GM03348 (cell line): ENCODE measurements at places on chromosomes 16 and 17.

DNA sequence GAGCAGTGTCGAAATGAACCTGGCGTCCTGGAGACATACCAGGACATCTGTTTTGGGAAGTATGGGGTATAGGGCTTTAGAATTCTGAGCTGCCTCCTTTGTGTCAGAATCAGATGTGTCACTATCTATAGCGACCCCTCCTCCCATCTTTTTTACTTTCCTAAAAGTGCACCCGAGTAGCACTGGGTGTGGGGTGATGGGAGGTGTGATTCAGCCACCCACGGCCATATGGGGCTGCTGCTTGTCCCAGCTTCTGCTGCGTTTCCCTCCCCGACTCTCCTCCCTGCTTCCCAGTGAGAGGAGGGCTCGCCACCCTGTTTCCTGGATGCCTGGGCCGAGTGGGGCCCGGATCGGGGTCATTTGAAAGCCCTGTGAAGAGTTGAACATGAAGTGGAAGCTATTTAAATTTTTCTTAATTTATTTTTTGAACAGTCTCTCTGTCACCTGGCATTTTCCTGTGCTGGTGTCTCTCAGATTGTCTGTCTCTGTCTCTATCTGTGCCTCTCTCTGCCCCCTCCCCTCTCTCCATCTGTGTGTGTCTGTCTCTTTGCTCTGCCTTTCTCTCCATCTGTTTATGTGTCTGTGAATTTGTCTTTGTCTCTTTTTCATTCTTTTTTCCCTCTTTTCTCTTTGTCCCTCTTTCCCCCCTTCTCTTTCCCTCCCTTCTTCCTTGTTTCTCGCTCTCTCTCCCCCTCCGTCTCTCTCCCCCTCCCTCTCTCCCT is 638.8 kb upstream of the EEF2KMT start:
- DNase-seq, result no peak

DNA sequence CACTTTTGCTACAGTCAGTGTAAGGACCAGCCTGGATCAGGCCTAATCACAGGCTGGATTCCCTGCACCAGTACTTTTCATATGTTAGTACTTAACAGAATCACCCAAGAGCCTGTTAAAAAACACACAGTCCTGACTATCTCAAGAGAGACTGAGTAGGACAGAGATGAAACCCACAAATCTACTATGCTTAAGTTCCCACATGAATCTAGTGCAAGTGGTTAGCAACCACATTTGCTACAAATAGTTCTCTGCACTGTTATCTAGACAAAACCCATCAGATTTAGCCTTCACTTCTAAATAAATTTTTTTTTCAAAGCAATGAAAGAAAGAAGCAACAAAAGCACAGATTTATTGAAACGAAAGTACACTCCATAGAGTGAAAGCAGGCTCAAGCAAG is 38.9 kb downstream of the SSH2 start:
- DNase-seq, result no peak

GRCh38 chr16:22648141-22648540 is 137.4 kb downstream of the NPIPB5 start:
- DNase-seq, result no peak

DNA sequence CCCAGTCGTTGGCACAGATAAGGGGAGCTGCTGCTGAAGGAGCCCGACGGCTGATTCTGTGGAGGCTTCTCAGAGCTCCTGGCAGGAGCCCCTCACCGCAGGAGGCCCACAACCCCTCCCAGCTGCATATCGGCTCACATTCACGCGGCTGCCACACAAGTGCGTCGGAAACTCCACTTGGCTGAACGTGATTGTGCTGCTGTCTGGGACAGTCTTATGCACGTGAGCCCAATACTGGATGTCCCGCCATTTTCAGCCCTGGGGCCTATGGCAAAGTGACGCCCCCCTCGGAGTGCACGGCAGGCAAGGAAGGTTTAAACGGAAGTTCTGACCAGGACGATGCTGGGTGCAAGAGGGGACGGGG is 8.7 kb upstream of the PITPNA start:
- no peak for DNase-seq

DNA sequence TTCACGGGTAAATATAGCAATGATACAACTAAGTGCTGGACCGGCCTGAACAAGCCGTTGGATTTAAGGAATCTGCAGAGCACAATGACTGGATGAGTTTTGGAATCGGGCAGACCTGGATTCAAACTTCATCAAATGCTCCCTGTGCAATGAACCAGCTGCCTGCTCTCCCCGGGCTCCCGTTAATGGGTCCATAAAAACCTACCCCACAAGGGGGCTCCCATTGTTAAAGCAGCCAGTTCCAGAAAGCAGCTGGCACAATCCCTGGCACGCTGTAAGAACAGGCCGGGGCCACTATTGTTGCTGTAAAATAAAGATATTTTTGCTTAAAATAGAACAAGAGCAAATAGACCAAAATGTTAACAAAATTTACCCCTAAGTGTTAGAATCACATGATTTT is 131.9 kb downstream of the C16orf95 start:
- no peak for DNase-seq

GRCh38 chr16:35102780-35103403 is 1643.5 kb downstream of the TP53TG3F start:
- no peak for DNase-seq
